GM20000 (cell line): ENCODE measurements at places on chromosomes 1 and 21.

DNA sequence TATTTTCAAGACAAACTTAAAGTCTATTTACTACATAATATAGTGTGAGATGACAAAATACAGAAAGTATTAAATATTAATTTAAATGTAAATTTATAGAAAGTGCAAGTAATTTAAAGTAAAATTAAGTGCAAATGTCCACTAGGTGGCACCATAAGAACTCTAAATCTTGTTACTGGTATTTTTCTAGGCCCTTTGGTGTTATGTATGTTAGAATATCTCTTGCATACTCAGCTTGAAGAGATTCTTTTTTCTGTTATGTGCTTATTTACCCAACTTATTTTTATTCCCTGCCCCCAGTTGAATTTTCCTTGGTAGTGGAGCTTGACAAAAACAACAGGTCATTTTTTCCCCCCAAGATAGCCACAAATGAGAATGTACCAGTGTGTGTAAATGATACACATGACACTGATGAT lies 71.5 kb downstream of the RPS6KC1 start:
- DNase-seq: peak; percentile 7

DNA sequence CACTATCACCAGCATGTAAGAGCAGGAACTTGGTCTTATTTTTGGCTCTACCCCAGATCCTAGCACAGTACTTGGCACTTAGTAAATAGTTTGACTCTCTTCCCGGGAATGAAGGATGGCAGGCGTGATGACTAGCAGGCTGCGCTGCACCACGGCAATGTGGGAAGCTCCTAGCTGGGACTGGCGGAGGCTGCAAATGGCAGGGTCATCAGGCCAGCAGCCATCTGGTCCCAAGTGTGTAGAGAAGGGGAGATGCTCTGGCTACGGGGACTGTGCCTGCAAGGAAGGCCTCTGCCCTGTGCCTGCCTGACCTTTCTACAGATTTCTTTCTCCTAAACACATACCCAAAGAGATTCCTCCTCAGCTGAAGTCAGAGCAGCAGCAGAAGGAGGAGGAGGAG lies 95.0 kb downstream of the KCND3 start:
- DNase-seq: no peak

- DNase-seq: no peak
These were observed 10.6 kb downstream of the ADARB1 start for GRCh38 chr21:45084881-45085536.

- DNase-seq: no peak
These were observed 189.9 kb downstream of the ZC3H11B start for GRCh38 chr1:219422811-219423598.

DNA sequence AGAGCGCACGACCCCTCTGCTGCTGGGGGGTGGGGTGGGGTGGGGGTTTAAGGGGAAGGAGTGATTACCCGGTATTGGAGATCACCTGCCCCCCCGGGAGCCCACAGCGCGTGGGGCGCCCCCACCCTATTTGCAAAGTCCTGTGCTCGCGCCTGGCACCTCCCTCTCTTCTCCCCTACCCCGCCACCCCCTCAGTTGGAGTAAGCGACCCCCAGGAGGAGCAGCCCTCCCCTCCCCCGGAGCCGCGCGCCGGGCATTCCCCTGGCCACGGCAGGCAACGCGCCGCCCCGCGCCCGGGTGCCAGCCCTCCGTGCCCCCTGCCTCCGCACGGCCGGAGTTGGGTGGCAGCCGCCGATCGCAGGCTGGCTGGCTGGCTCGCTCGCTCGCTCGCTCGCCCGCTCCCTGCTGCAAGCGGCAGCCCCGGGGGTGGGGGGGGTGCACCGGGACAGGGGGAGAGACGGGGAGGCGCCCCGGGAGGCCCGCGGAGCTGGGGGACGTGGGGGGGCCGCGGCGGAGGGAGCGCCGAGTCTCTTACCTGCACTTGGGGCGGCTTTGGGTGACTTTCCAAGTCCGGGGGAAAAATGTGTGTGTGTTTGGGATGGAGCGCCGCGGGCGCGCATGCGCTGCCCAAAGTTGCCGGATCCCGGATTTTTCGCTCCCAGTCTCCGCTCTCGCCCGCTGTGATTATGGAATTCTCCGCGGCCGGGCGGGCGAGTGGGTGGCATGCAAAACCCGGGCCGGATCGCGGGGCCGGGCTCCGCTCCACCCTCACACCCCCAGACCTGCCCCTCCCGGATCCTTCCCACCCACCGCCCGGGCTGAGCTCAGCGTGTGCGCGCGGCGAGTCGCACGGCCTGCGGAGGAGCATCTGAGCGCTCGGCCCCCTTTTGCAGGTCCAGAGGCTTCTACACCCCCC lies at the start of gene CASZ1:
TSS of gene CASZ1 (minus strand) at position 618 of the 916 bp plus-strand sequence. CDS start 102,757 bp downstream, outside the sequence.
- DNase-seq: peak; percentile 53

- no peak for DNase-seq
These were observed 122.8 kb downstream of the PLPP3 start for GRCh38 chr1:56456435-56457101.

- DNase-seq: no peak
These were observed 103.7 kb upstream of the SOD1 start for GRCh38 chr21:31555741-31556191.

DNA sequence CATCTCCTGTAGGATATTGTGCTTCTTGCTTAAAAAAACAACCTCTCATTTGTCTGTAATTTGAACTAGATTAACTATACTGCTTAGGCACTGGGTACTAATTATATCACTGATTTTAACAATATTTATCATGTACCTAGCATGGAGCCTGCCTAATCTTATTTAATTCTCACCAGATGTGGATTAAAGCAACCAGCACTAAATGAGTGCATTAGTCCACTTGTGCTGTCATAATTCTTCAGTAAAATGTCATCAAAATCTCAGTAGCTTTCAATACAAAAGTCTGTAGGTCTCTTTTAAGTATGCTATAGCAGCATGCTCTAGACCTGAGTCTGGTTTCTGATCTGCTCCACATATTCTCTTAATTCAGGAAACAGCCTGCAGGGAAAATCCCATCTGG lies 368.1 kb downstream of the NCAM2 start:
- DNase-seq: no peak

DNA sequence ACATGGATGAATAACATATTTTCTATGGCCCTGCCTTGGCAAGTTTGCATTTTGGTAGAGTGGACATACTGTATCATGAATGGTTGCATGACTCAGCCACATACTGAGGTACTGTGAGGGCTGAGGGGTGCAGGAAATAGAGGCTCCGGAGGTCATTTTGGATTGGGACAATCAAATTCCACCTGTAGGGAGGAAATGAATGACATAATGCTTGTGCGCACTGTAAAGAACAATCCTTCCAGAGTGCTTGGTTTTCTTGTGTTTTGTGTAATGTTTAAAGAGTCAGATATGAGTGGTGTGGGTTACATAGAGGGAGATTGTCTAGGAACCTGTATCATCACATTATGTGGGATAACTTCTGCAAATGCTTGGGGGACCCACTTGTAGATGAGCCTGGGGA lies 329.9 kb upstream of the PROX1 start:
- no peak for DNase-seq

DNA sequence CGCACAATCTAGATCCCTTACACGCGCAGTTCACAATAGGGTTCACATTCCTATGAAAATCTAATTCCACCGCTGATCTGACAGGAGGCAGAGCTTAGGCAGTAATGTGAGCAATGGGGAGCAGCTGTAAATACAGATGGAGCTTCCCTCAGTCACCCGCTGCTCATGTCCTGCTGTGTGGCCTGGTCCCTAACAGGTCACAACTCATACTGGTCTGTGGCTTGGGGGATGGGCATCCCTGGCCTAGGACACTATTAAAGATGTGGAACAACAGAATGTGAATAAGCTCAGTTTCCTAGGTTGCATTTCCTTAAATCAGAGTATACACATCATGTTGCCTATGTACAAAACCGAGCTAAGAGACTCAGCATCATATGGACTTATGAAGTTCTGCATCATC lies 16.2 kb downstream of the IFI44 start:
- no peak for DNase-seq

DNA sequence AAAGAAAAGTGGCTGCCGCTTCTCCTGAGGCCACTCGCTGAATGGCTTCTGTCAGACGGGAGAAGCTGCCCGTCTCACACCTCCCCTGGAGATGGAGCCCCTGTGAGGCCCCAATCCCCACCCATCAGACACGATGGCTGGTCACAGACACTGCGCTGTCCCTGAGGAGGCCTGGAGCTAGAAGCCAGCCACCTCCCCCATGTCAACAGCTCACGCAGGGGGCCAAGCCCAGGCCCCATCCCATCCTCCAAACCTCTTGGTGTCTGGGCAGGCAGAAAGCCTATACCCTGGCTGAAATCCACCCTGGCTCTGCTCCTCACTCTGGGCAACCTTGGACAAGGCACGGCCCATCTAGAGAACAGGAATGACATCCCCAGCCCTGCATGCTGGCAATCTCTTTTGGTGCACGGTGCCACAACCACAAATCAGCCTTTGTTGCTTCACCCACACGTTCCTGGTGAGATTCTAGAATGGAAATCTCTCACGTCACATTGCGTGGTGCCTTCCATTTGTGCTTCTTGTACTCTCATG lies 273.9 kb upstream of the VAMP3 start:
- DNase-seq: no peak

GRCh38 chr1:30639881-30640452 lies 83.4 kb downstream of the MATN1 start:
- DNase-seq: no peak

GRCh38 chr1:217493290-217493689 lies 137.6 kb downstream of the GPATCH2 start:
- no peak for DNase-seq

DNA sequence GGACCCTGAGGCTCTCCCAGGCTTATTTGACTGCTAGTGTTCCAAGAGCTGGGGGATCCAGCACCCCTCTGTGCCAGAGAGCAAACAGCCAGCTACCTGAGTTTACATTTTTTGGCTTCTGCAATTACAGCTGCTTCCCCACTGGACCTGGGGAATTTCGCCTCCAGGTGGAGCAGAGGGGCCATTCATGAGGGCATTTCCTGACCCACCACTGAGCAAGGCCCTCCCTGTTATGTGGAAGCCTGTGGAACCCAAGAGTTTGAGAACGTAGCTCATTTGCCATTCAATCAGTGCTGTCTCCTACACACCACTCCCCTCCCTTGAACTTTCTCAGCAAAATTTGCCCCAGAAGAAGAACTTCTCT lies 42.7 kb upstream of the TMEM51 start:
- DNase-seq: no peak

DNA sequence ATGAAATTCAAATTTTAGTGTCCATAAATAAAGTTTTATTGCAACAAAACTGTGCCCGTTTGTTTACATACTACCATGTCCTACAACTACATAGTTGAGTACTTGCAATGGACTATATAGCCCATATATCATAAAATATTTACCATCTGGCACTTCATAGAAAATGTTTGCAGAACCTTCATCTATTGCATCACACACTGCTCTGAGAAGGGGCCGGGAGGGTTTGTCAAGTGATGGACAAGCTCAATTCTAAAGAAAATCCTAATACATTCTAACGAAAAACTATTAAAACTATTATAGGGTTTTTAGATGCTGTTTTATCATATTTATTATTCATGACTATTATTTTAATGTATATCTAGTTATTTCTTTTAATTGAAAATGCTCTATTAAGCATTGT lies 35.9 kb downstream of the RGSL1 start:
- no peak for DNase-seq

DNA sequence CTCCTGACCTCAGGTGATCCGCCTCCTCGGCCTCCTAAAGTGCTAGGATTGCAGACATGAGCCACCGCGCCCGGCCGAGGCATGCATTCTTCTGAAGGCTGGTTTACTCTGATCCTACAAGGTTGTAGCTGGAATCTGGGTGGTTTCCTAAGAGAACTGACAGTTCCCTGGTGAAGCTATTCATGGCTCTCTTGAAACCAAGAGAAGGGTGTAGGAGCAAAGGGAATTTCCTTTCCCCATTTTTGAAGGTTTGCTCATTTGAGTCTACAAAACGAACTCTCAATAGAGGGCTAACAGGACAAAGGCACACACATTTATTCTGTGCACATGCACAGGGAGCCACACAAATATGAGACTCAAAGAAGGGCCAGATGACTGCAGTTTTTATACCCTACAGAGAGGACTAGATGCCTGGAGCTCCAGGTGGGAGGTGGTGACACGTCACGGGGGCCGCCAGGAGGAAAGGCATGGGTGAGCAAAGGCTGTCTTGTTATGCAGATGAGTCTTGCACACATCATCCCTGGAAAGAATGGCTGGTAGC lies 49.5 kb upstream of the ERRFI1 start:
- no peak for DNase-seq

DNA sequence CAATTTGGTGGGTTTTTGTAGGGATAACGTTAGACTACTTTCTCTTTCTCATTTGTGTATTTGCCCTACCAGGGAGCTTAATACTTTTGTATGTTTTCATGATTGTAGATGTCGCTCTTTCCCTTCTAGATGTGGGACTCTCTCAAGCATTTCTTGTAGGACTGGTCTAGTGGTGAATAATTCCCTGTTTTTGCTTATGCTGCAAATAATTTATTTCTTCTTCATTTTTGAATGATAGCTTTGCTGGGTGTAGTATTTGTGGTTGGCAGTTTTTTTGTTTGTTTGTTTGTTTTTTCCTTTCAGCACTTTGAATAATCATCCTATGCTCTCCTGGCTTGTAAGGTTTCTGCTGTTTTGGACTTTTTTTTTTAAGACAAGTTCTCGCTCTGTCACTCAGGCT lies 22.5 kb upstream of the TTC22 start:
- no peak for DNase-seq

DNA sequence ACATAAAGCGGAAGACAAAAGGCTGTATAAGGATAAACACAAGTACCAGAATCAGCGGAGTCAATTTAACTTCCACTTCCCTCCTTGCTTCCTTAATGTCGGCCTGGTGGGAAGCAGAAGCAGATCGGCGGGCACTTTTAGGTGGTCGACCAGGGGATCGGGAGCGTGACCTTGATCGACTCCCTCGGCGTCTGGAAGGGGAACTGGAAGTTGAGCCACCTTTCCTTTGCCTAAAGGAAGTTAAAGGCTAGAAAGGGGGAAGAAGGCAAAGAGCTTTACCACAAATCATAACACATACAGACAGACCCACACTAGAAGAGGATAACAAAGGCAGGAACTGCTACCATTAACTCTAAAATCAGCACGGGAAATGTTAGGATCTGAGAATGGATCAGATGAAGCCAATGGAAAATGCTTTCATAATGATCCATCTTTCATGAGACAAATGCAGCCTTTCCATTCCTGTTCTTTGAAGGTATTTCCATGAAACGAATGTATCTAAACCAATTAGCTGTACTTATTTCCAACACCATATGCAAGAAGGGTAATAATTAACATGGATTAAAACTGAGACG lies 5.7 kb downstream of the LBR start:
- no peak for DNase-seq

GRCh38 chr1:116569776-116570357 lies 959 bp downstream of the CD58 start:
- no peak for DNase-seq

- DNase-seq: no peak
These were observed 49.2 kb upstream of the TEKT2 start for GRCh38 chr1:36034692-36035091.

DNA sequence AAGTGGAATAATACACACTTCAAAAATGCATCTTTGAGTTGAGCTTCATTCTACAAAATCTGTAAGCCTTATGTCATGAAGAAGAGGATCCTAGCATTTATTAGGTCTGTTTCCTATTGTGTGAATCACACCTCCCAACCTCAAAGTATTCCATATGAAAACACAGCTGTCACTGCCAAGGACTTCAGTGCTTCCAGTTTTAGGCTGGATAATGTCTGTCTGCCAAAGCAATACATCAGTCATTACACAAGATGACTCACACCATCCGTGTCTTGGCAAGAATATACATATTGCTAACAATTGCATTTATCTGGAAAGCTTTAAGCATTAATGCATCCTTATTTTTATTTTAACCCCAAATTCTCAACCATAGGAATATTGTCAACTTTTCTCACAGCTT lies 125.7 kb upstream of the TMPRSS15 start:
- no peak for DNase-seq

- no peak for DNase-seq
These were observed 27.6 kb downstream of the WNT4 start for GRCh38 chr1:22115286-22115685.

GRCh38 chr1:14499312-14500040 lies 99.0 kb upstream of the KAZN start:
- DNase-seq: no peak
